ENCODE measurements at places on chromosomes 6 and 20.

- DNase-seq, result no peak
Measured at GRCh38 chr6:90795078-90795477, 208.2 kb upstream of the MAP3K7 start.

DNA sequence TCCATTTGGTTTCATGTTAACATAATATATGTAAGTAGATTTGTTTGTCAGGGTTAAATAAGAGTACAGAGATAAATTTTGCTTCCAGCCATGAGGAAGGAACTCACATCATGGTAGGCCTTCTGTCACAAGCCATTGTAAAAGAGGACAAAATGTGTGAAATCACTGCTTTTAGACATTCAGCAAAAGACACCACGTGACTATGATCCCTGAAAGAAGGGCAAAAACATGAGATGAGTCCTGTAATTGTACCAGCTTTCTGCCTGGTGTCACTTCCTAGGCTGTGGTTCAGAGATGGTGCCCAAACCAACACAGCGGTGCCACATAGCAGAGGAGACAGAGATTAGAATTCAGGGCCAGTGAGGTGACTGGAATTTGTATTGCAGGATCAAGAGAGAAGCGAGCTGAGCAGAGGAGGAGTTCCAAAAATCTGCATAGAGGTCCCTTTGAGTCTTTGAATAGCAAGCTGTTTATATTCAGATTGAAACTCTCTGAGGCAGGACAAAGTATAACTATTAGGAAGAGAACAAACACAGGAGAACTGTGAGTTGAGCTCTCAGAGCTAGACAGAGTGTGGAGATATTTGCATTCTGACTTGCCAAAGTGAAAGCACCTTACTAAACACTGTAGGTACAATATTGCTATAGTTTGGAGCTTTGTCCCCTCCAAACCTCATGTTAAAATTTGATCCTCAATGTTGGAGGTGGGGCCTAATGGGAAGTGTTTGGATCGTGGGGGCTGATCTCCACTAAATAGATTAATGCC lies 52.6 kb upstream of the PDE7B start:
- no peak for DNase-seq

DNA sequence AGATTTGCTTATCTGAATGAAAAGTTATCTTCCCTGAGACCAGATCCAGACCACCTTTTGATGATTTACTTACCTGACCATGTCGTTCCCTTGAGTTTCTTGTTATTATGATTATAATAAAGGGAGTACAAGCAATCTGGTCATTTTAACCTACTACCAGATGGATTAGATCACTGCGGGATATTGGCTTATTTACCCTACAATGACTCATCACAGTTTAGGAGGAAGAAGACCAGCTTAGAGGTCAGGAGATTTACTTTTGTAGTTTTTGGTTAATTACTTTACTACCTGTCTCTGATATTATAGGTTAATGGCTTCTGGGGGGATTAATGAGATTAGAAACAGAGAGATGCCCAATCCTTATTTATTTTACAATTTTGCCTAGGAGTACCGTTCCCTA lies 10.7 kb downstream of the PKIB start:
- DNase-seq, result no peak

GRCh38 chr6:41424370-41425058 lies 89.1 kb downstream of the NCR2 start:
- peak; percentile 82 for DNase-seq

GRCh38 chr20:6397115-6397514 lies 274.3 kb upstream of the FERMT1 start:
- no peak for DNase-seq

GRCh38 chr6:98047871-98048270 lies 764.9 kb upstream of the MMS22L start:
- DNase-seq, result peak; percentile 40

- no peak for DNase-seq
Measured at GRCh38 chr20:47970282-47970903, 185.1 kb upstream of the SULF2 start.

DNA sequence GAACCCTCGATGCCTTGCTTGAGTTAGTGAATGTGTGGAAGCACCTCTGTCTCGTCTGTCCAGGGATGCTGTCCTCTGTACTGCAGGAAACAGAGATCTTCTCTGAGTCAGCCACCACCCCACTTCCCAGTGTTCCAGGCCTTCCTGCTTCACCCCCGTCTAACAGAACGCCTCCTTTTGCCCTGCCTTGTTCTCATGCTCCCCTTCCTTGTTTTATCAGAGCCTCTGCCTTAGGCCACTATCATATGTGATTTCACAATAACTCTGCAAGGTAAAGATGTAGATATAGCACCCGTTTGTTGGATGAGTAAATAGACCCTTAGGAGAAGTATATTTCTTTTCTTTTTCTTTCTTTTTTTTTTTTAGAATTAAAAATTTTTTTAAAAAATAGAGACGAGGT lies 106.7 kb upstream of the CLDN20 start:
- DNase-seq, result no peak

- no peak for DNase-seq
Measured at GRCh38 chr20:48432494-48432832, 395.3 kb downstream of the PREX1 start.

- no peak for DNase-seq
Measured at GRCh38 chr6:41284726-41285125, 1.8 kb downstream of the TREM1 start.

- DNase-seq, result no peak
Measured at GRCh38 chr6:157493173-157493572, 112.2 kb downstream of the ZDHHC14 start.

GRCh38 chr6:44788387-44788981 lies 401.0 kb downstream of the CDC5L start:
- no peak for DNase-seq

DNA sequence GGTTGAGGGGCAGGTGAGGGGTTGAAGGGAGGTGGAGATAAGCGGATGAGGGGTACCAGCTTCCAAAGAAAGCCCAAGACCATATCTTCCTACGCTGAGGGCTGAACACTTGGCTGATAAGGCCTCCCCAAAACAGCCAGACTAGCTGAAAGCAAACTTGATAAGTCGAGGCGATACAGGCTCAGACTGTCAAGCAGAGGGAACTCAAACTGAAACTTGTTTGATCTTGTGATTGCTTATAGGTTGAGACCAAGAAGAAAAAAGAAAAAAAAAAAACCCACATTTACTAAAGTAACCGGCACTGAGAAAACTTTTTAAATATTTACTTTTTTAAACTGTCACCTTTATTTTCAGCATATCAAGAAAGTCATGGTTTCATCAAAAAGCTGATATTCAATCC lies 73.6 kb downstream of the TRERF1 start:
- DNase-seq, result no peak

GRCh38 chr6:89357390-89357789 lies 4.9 kb upstream of the UBE2J1 start:
- DNase-seq, result no peak

GRCh38 chr20:43857127-43857526 lies 57.5 kb upstream of the TOX2 start:
- DNase-seq, result no peak

DNA sequence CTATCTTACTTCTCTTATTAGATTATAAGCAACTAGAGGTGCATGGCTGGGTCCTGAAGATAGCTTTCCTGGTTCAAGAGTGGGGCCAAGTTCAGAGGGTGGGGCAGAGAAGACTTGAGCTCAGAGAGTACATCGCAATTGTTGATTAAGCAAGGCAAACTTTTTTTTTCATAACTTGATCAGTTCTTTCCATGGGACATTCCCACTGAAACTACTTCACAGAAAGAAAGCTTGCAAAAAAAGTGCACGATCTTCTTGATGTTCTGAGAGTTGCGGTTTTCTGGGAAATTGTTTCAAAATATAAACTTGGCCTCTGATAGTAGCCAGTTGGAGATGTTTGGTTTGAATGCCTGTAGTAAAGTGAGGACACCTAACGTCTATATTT lies 100.9 kb downstream of the ZDHHC14 start:
- DNase-seq, result no peak

DNA sequence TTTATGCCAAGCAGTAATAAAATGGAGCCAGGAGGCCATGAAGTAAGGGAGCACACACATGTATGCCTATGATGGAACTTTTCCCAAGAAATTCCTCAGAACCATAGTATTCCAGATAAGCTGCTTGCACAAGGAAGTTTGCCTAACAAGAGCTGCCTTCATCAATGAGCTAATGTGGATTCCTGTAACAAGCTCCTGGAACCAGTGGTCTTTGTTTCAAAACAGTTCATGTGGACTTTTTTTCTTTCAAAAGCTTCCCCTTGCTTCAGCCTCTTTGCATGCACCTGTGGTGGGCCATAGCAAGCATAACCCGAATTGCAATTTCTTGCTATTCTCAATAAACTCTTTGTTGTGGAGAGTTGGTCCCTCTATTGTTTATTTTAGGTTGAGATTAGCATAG lies 359.6 kb downstream of the UTRN start:
- no peak for DNase-seq

DNA sequence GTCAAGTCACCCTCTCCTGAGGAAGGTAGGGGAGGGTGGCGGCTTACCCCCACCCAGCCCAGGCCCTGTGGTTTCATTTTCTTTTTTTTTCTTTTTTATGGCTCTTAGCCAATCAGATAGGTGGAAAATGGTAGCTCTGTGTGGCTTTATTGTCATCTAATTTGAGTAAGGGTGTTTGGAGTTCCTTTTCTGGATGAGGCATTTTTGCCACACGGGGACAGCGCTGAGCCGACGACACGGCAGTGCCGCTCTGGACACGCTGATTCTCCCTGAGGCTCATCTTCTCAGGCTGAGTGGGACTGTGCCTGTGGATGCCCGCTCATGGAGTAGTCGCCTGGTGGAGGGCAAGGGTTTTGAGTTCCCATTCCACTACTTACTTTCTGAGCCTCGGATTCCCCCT lies 37.6 kb upstream of the ANGPT4 start:
- DNase-seq, result no peak

- DNase-seq, result no peak
Measured at GRCh38 chr6:2658788-2659187, 91.9 kb downstream of the MYLK4 start.

GRCh38 chr6:4113649-4114048 lies 21.7 kb downstream of the ECI2 start:
- no peak for DNase-seq

DNA sequence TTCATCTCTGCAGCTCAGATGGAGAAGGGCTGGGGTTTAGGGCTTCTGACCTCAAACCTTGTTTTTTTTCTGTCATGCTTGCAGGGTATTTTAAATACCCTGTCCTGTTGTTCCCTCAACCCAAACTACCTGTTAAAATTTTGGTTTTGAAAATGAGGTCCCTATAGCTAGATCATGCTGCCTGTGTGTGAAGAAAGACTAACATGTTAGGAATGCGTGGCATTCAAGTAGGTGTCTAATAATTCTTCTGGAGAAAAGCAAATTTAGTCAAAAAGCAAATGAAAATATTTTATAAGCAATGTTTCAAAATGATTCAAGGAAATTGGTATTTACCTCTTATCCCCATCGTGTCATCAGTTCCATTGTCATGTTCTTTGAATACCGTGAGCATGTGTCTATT lies 77.2 kb upstream of the C20orf144 start:
- no peak for DNase-seq

DNA sequence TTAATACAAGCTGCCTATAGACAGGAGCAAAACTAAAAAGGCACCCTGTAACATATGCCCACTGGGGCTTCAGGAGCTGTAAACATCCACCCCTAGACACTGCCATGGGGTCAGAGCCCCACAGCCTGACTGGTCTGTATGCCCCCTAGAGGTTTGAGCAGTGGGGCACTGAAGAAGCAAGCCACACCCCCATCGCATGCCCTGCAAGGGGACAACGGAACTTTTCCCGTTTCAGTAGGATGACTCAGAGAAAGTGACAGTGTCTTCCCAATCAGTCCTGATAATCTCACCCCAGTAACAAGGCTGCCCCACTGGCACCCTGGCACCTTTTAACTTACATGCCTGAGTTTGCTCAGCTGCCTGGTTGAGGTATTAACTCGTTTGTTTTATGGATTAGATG lies 35.9 kb downstream of the BEND3 start:
- no peak for DNase-seq

GRCh38 chr6:100322886-100323285 lies 141.8 kb downstream of the SIM1 start:
- no peak for DNase-seq

- no peak for DNase-seq
Measured at GRCh38 chr6:30902709-30903108, 5.3 kb upstream of the GTF2H4 start.

DNA sequence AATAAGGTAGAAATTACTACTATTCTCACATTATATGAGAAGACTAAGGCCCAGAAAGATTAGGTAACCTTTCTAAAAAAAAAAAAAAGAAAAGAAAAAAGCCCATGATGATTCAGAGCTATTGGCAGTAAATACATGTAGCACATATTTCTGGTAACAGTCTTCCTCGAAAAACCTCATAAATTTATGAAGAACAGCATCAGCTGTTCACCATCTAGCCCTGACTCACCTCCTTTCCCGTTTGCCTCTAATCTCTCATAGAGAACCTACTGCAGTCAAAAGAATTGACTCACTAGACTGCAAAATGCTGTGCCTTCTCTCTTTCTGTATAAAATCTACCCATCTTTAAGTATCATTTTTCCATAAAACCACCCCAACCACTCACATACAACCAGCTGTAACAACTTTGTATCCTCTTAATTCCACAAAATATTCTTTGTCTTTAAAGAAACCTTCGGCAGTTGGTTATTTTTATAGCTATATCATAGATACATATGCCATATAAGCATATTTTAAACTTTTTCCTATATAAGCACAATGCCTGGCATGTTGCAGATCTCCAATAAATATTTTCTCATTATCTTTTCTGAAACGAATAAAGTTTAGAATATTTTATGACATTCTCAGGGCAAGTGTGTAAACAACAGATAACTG lies 152.7 kb upstream of the ENPP5 start:
- DNase-seq, result peak; percentile 56

DNA sequence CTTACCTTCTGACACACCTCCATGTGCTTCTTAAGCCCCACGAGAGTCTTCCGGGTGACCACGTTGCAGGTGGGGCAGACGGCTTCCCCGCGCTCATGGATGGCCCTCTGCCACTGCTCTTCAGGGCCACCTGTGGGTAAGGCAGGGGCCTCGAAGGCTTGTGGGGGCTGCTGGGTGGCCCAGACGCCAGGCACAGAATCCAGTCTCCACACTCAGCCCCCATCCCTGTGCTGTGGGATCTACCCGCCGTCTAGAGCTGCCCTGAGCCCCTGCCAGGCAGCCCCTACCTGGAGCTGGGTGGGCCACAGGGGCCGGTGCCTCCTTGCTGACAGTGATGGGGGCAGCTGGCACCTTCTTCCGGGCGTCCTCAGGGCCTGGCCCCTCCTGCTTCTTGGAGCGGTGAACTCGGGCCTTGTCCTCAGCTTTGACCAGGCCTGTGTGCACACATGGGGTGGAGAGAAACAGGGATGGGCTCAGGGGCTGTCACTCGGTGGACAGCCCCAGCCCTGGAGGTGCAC lies 5.9 kb downstream of the ZNF512B start:
- no peak for DNase-seq

GRCh38 chr6:43016176-43016942 lies 2.3 kb downstream of the KLHDC3 start:
- DNase-seq, result no peak

- DNase-seq, result no peak
Measured at GRCh38 chr20:50579511-50579910, 69.3 kb downstream of the PTPN1 start.

GRCh38 chr6:39961178-39961577 lies 26.9 kb upstream of the MOCS1 start:
- no peak for DNase-seq
